LHCN-M2 (cell line): ENCODE measurements at places on chromosomes 12 and 14. TPM values are rescaled to one million over a fixed set of nuclear protein-coding genes. Genes with fewer than 3 reads are reported as not detected.

- DNase-seq, result no peak
These were observed 134.4 kb downstream of the BCAT1 start for GRCh38 chr12:24814379-24815113.

DNA sequence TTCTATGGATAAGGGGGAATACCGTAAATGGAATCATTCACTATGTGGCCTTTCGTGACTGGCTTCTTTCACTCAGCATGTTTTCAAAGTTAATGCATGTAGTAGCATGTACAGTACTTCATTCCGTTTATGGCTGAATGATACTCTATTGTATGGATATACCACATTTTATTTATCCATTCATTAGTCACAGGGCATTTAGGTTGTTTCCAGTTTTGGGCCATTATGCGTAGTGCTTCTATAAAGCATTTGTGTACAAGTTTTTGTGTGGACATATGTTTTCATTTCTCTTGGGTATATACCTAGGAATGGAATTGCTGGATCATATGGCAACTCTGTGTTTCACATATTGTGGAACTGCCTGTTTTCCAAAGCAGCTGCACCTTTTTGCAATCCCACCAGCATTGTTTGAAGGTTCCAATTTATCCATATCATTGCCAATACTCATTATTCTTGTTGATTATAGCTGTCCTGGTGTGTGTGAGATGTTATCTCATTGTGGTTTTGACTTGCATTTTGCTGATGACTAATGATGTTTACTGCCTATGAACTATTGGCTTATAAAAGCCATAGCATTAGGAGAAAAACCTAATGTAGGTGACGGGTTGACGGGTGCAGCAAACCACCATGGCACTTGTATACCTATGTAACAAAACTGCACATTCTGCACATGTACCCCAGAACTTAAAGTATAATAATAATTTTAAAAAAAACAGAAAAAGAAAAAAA is 45.5 kb downstream of the ATF7IP start:
- DNase-seq, result no peak

DNA sequence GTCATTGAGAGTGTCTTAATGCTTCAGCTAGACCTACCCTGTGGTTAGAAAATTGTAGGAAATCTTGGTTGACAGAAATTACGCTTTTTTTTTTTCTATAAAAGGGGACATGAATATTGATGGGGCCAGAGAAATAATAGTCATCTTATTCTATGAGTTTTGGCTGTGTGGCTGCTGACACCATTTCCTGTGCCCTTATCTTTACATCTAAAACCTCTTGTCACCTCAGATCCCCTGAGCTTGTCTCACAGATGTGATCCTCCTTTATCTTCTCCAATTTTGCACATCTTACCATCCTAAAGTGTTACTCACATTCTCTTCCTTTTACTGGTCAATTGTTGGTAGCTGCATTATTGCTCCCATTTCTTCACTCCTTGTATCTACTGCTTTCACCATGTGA is 36.1 kb downstream of the ASCL1 start:
- DNase-seq, result no peak

DNA sequence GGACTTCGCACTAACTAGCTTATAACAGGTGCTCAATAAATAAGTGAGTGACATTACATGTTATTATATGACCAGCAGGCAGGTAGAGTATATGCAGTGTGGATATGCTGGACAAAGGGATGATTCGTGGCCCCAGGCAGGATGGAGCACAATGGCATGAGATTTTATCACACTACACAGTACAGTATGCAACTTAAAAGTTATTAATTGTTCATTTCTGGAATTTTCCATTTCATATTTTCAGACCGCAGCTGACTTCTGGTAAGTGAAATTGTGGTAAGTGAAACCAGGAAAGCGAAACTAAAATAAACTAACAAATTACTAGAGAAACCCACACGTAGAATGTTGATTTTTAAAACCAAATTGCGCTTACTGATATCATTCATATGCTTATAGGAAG is 3.3 kb downstream of the PARP11 start:
- DNase-seq, result no peak

DNA sequence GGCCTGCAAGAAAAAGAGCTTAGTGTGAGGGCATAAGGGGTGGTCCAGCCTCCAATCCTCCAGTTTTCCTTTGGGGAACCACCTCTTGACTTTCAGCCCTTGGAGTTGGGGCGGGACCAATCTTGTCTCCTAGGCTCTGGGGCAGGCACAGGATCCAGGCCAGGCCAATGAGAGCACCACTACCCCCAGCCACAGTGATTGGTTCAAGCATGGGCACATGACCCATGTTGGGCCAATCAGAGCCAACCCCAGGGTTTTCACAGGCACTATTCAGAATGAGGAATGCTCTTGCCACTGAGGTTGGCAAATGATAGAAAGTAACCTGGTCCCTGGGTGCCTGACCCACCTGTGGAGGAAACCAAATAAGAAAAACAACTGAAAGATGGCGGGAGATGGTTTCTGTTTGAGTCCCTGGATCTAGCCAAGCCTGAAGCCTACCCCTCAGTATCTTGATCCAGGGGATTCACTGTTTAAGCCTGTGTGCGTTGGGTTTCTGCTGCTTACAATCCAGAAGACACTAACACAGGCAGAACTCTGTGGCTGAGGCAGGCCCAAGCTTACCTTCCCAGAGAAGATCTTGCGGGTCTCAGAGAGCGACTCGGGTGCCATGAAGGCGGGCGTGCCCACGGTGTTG is 42.9 kb downstream of the P2RX4 start:
- DNase-seq, result no peak

DNA sequence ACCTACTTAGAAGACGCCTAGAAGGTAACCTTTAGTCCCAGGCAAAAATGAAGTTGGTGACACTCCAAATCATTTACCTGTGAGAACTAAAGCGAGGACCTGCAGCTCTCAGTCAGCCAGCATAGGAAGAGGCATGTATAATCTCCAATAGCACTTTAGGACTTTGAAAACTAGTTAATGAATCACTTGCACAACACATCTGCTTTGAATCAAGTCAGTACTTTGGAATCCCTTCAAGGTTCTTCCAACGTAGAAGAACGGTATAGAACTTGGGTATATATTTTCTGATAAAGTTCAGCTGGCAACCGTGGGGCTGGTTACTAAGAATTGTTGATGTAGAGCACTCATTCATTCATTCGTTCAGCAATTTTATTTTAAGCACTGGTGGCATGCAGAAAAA is 251.9 kb downstream of the TMEM132D start:
- no peak for DNase-seq

GRCh38 chr12:49892732-49893317 is 10.9 kb downstream of the FAIM2 start:
- DNase-seq, result no peak

PTPRQ gene
- 10.0 and 16.6 TPM in 2 replicates for total RNA-seq

TMEM179 gene
- total RNA-seq, result not detected in 2 replicates
